ENCODE measurements at places on chromosomes 6 and 20. TPM values are rescaled to one million over a fixed set of nuclear protein-coding genes. Genes with fewer than 3 reads are reported as not detected.

DNA sequence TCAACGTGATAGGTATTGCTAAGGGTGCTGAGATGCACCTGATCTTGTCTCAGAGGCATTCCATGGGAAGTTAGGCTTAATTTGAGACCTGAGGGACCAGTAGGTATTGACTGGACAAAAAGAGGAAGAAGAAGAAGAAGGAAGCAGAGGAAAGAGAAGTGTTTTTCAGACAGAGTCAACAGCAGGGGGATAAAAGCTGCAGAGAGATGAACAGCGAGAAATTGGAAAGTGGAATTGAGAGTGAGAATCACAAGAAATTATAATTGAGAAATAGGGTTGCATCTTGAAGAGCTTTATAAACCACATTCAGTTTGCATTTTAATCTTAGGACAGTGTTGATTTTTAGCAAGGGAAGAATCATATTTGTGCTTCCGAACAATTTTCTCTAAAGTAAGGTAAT is 254.0 kb downstream of the CD83 start:
- no peak overlapping the region for H3K27ac ChIP-seq
- no peaks in the 10 kb centered on the region for H3K27me3 ChIP-seq
- no peak overlapping the region for H3K4me3 ChIP-seq

HRH3 gene
- polyA plus RNA-seq = not detected

TGM3 gene
- polyA plus RNA-seq = not detected

RBPJL gene
- polyA plus RNA-seq = not detected

- peak overlapping the region; percentile 71 for H3K27ac ChIP-seq
- peak; percentile 17 for DNase-seq
- H3K27me3 ChIP-seq = peaks cover 15% of the 10 kb centered on the region
- H3K4me1 ChIP-seq = peaks cover 8% of the 10 kb centered on the region
- no peak overlapping the region for H3K4me3 ChIP-seq
Measured at GRCh38 chr6:4727671-4728435, 48.4 kb upstream of the CDYL start.

KCNK5 gene
- polyA plus RNA-seq = not detected

SLC12A5 gene
- polyA plus RNA-seq = not detected

RIN2 gene
- polyA plus RNA-seq = not detected

GRCh38 chr6:157455731-157456523 is 74.9 kb downstream of the ZDHHC14 start:
- DNase-seq = no peak
- H3K4me1 ChIP-seq = peaks cover 30% of the 10 kb centered on the region
- no peak overlapping the region for H3K27ac ChIP-seq
- no peaks in the 10 kb centered on the region for H3K27me3 ChIP-seq
- no peak overlapping the region for H3K4me3 ChIP-seq

DNA sequence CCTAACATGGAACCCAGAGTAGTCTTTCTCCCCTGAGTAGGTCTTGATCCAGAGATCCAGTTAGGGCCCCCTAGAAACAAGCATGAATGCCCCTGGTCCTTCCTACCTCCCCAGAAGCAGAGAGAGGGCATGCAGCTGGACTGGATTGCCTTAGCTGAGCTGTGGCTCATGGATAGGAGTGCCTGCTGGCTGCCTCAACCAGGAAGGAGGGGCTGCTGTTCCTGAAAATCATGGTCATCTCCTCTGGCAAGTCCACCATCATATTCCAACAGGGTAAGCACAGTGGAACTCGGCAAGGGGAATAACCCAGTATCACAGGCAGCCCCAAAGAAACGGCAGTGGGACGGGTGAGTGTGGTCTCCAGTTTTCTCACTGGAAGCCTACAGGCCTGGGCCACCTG is 53.1 kb upstream of the ENTPD6 start:
- H3K4me3 ChIP-seq = no peak overlapping the region
- no peak for DNase-seq
- no peaks in the 10 kb centered on the region for H3K27me3 ChIP-seq
- no peaks in the 10 kb centered on the region for H3K36me3 ChIP-seq

- no peaks in the 10 kb centered on the region for H3K36me3 ChIP-seq
- H3K4me3 ChIP-seq = no peak overlapping the region
- no peaks in the 10 kb centered on the region for H3K4me1 ChIP-seq
- H3K27ac ChIP-seq = no peak overlapping the region
- H3K27me3 ChIP-seq = no peaks in the 10 kb centered on the region
- DNase-seq = no peak
Measured at GRCh38 chr6:129329678-129330077, 380.3 kb downstream of the ARHGAP18 start.

ULBP1 gene
- polyA plus RNA-seq = not detected

DNA sequence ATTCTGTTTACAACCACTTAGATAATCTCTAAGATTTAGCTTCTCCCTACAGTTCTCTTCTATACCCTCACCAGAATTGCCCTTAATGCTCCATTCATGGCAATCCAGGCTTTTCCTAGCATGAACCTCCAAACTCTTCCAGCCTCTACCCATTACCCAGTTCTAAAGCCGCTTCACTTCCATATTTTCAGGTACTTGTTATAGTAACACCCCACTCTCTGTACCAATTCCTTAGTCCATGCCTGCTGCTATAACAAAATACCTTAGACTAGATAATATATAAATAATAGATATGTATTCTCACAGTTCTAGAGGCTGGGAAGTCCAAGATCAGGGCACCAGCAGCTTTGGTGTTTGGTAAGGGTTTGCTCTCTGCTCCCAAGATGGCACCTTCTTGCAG is 16.5 kb upstream of the TRERF1 start:
- no peak overlapping the region for H3K4me3 ChIP-seq
- peaks cover 2% of the 10 kb centered on the region for H3K4me1 ChIP-seq
- DNase-seq = no peak
- no peaks in the 10 kb centered on the region for H3K27me3 ChIP-seq
